Ovary (tissue), 10 donors: ENCODE measurements at places on chromosomes 7 and 10. TPM values are rescaled to one million over a fixed set of nuclear protein-coding genes. Genes with fewer than 3 reads are reported as not detected.

Gene LIPN
- total RNA-seq, result not detected

Gene FAM25C
- not detected for total RNA-seq

Gene POLR2J3
- 29.5 TPM for total RNA-seq

Gene SFRP5
- total RNA-seq, result 0.41 TPM

Gene KCP
- 0.20 TPM for total RNA-seq

Gene GSTO1
- total RNA-seq, result 110 TPM

Gene HDAC9
- 7.6 TPM for total RNA-seq

Gene ZPBP
- total RNA-seq, result 1.1 TPM

Gene AQP1
- 10.2 TPM for total RNA-seq

Gene NUTM2A
- total RNA-seq, result 2.5 TPM

Gene TEX36
- not detected for total RNA-seq

Gene LOXL4
- total RNA-seq, result 13.7 TPM

Gene ELAPOR2
- total RNA-seq, result 6.1 TPM

Gene MLLT10
- 55.1 TPM for total RNA-seq

Gene SEMA3C
- 82.3 TPM for total RNA-seq

Gene DPCD
- 17.9 TPM for total RNA-seq

Gene CCZ1
- 30.5 TPM for total RNA-seq

Gene SPDYE1
- 0.10 TPM for total RNA-seq

Gene NKX1-2
- not detected for total RNA-seq

Gene FAM237B
- total RNA-seq, result not detected

Gene NAT16
- total RNA-seq, result not detected

Gene KLLN
- 0.33 TPM for total RNA-seq

Gene MSMB
- total RNA-seq, result not detected

Gene CHRM2
- not detected for total RNA-seq

Gene STEAP1B
- 0.25 TPM for total RNA-seq

Gene ZWINT
- total RNA-seq, result 1.4 TPM

Gene SLC13A4
- not detected for total RNA-seq

Gene FXYD4
- total RNA-seq, result not detected

Gene PPP1R17
- not detected for total RNA-seq

Gene NXPH1
- total RNA-seq, result not detected

Gene ORAI2
- total RNA-seq, result 15.6 TPM

Gene GATA3
- total RNA-seq, result 0.42 TPM

Gene LRRC4
- 4.5 TPM for total RNA-seq

Gene AGAP6
- total RNA-seq, result 9.1 TPM

Gene NUPR2
- not detected for total RNA-seq

Gene JCAD
- 34.4 TPM for total RNA-seq

Gene NME8
- total RNA-seq, result not detected

Gene OR2A14
- not detected for total RNA-seq

Gene NRP1
- total RNA-seq, result 95.9 TPM

Gene FAM53B
- total RNA-seq, result 47.8 TPM

Gene RTKN2
- total RNA-seq, result 0.20 TPM

Gene SEC31B
- total RNA-seq, result 13.9 TPM

Gene RINT1
- total RNA-seq, result 13.6 TPM

Gene HOXA2
- not detected for total RNA-seq

Gene H2AZ2
- 123 TPM for total RNA-seq

Gene MMD2
- not detected for total RNA-seq

Gene STYXL1
- 37.4 TPM for total RNA-seq

Gene PVRIG
- 0.78 TPM for total RNA-seq

Gene GTPBP10
- 11.5 TPM for total RNA-seq

Gene CAMK2B
- not detected for total RNA-seq

Gene SEMA3A
- total RNA-seq, result 2.2 TPM

Gene UROS
- total RNA-seq, result 39.6 TPM
